ENCODE measurements at places on chromosomes 5 and 9.
A peak's percentile ranks its signal among the peaks of the same experiment; 100 is the strongest.

DNA sequence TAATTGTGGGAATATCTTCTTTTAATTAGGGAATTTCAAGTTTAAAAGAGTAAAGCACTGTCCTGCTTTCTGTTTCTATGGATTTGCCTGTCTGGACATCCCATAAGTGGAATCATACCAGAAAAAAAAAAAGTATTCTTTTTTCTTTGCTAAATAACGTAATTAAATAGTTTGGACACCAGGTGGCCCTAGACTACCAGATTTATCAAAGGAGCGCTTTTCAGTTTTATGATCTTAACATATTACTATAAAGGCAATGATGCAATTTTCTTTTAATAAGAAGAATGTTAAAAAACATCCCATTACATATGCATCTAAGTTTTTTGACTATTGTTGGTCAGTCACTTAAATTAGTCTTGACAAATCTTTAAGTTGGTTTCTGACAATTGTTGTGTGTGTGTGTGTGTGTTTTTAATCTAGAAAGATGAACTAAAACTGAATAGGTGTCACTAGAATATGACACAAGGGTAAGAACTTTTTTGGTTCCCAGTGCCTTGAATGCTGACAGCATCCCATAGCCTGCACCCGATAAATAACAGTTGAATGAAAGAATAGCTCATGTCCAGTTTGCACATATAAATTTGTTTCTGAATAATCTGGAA, 49.5 kb downstream of the C5orf22 start:
- peak; percentile 69 for DNase-seq

GRCh38 chr5:126358525-126358924, 64.7 kb upstream of the GRAMD2B start:
- DNase-seq: no peak

DNA sequence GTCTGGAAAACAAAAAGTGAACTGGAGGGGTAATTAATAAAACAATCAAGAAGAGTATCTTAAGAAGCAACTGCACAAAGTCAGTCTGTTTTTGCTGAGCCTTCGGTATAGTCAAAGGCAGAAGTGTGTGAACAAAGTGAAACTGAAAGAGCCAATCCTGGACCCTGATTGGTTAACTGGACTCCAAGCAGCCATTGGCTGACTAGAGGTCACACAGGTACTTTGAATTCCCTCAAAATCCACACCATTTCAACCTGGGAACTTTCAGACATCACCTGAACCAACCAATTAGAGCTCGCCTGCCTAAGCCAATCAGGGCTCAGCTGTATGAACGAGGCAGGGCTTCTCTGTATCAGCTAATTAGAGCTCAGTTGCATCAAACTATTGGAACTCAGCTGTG, 286.7 kb downstream of the TLE4 start:
- peak; percentile 3 for DNase-seq

GRCh38 chr9:130986356-130986965, 22.5 kb upstream of the LAMC3 start:
- no peak for DNase-seq

- no peak for DNase-seq
Measured at GRCh38 chr9:98983295-98984268, 39.9 kb downstream of the COL15A1 start.

- DNase-seq: peak; percentile 84
Measured at GRCh38 chr5:142915813-142916424, 145.7 kb downstream of the ARHGAP26 start.

GRCh38 chr9:78707080-78707479, 410.2 kb downstream of the PSAT1 start:
- DNase-seq: no peak
